ENCODE measurements at places on chromosomes 6 and 20.

DNA sequence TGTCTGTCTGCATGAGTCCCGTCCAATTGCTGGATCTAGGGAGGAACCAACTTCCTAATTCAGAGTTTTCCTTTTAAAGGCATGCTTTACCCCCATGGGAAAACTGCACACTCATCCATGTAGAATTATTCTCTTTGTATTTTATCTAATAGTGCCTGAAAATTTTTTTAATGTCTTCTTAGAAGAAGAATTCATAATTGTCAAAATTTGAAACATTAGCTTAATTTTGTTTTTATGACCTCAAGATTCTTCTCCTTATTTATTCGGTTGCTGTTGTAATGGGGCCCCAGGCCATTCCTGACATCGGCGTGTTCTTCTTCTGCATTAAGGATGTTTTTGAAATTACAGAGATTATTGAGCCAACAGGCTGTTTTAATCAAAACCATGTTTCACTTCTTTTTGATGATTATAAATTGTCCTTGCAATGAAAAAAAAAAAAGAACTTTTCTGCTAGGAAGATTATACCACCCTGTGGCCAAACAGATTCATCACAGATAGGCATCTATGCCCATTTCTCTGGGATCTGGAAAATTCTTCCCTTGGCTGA, 100.3 kb downstream of the ZNF217 start:
- no peak for DNase-seq

- DNase-seq: no peak
Measured at GRCh38 chr20:34680586-34681175, 3.8 kb upstream of the PIGU start.

DNA sequence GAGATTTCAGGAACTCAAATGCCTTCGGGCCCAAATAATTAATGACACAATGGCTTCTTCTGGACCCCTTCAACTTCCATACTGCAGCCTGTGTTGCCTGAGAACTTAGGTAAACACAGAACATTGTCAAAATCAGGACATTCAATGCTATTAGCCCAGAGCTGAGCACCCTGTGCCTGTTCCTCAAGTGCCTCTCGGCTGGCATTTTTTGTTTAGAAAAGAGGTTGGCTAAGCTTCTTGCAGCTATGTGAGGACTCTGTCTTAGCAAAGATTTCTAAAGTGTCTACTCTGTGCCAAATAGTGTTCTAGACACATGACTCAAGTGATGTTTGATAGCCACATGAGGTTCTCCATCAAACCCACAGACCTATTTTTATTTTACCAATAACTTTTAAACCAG, 289.3 kb upstream of the ARID1B start:
- no peak for DNase-seq

- no peak for DNase-seq
Measured at GRCh38 chr6:56399672-56400263, 152.4 kb upstream of the COL21A1 start.

- DNase-seq: no peak
Measured at GRCh38 chr20:50320005-50320900, 129.6 kb downstream of the CEBPB start.

- no peak for DNase-seq
Measured at GRCh38 chr20:8505476-8506200, 373.6 kb downstream of the PLCB1 start.

DNA sequence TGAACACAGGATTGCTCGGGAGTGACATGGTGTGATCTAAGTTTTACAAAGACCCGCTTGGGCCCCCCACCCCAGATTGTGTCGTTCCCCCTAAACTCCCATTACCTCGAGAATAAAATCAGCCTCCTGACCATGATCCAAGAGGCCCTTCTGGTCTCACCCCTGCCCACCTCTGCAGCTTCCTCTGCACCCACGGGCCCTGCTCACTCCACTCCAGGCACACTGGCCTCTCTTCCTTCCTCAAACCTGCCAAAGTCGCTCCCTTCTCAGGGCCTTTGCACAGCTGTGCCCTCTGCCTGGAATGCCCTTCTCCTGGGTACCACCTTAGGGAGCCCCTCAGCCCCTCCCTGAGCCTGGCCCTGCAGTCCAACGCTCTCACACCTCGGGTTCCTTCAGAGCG, 17.9 kb downstream of the TGM2 start:
- no peak for DNase-seq

DNA sequence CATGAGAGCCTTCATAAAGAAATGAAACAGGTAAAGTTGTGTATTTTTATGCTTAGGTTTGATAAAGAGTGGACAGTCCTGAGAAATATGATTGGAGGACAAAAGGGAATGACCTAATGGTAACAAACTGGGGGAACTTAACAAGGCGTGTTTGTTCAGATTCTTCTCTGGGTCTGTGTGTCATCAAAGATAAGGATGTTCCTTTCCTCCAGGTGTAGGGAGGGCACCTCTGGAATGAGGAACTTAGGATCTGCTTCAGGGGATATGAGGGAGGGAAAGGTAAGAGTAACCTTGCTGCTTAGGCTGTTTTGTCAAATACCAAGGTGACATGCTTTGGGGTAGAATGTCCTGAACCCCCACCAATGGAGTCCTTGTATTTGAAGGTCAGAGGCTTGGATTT, 291.9 kb downstream of the KCNQ5 start:
- no peak for DNase-seq

DNA sequence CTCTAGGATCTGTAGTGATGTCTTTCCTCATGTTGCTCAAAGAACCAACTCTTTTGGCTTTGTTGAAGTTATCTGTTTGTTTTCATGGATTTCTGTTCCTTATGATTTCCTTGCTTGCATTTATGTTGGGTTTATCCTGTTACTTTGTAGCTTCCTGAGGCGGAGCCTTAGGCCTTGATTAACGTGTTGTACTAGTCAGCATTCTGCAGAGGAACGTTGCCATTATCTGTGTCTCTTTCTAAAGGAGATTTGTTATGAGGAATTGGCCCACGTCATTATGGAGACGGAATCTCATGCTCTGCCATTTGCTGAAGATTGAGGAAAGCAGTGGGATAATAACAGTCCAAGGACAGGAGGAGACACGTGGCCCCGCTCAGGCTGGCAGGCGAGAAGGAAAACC, 29.9 kb downstream of the UCKL1 start:
- no peak for DNase-seq

- no peak for DNase-seq
Measured at GRCh38 chr6:90936286-90936685, 349.4 kb upstream of the MAP3K7 start.

DNA sequence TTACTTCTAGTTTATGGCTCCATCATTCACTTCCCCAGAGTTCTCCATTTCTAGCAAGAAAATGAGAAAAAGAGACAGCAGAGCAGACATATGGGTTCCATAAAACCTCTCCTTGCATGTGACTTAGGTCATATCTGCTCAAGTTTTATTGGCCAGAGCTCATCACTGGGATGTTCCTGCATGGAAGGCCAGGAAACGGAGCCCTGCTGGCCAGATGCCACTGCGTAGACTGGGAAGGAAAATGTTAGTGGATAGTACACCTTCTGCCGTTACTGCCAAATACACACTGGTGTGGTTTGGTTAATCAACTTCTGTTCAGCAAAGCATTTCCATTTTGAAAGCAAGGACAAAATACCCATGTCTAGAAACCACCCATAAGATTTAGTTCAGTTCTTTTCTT, 220.6 kb upstream of the TSHZ2 start:
- DNase-seq: no peak

GRCh38 chr6:35425284-35425683, 26.9 kb upstream of the FANCE start:
- DNase-seq: no peak

GRCh38 chr6:3750317-3751076, 1.0 kb downstream of the PXDC1 start:
- peak; percentile 60 for DNase-seq

DNA sequence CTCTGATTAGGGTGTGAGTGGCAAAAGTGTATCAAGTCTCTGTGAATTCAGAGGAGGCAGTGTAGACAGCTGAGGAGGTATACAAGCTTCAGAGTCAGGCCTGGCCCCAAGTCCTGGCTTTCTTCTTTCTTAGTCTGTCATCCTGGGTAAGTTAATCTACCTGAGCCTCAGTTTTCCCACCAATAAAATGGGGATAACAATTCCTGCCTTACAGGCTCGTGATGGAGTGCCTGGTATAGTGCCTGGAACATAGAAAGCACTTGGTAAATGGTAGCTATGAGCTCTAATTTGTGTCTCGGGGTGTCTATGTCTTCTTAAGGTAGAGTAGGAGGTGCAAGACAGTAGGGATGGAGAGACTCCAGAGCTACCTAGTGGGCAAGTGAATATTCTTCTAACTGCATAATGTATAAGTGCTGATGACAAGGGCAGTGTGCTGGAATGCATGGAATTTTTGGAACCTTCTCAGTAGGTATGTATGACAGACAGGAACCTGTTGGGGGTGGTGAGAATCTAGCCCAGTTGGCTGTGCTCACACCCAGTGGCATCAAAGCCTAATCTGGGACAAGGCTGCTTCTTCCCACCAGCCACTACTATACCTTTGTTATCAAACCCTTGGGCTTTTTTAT, 4.0 kb upstream of the SCUBE3 start:
- no peak for DNase-seq

Measured in GM13977 (cell line).